ENCODE measurements at places on chromosomes 2 and 18. TPM values are rescaled to one million over a fixed set of nuclear protein-coding genes. Genes with fewer than 3 reads are reported as not detected.

COLEC11 gene
- 40.1 TPM for total RNA-seq

COL4A4 gene
- 2.1 TPM for total RNA-seq

LHCGR gene
- not detected for total RNA-seq

DNA sequence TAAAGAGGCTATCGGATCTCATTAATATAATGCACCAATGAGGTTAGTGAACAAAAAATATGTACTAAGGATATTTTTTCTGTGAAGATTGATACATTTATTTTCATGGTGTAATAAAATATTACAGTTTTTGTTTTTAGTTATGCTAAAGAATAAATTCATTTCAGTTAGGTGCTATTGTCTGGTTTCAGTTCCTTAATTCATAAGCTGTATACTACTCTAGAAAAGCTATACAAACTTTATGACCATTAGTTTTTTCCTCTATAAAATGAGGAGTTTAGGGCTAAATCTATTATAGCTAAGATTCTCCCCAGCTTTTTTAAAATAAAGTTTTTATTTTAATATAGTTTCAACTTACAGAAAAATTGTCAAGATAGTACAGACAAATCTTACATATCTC, 1311.7 kb upstream of the NXPH2 start:
- no peak for DNase-seq

- no peak for DNase-seq
Observed at GRCh38 chr18:39513186-39513585, 1947.6 kb upstream of the CELF4 start.

DNA sequence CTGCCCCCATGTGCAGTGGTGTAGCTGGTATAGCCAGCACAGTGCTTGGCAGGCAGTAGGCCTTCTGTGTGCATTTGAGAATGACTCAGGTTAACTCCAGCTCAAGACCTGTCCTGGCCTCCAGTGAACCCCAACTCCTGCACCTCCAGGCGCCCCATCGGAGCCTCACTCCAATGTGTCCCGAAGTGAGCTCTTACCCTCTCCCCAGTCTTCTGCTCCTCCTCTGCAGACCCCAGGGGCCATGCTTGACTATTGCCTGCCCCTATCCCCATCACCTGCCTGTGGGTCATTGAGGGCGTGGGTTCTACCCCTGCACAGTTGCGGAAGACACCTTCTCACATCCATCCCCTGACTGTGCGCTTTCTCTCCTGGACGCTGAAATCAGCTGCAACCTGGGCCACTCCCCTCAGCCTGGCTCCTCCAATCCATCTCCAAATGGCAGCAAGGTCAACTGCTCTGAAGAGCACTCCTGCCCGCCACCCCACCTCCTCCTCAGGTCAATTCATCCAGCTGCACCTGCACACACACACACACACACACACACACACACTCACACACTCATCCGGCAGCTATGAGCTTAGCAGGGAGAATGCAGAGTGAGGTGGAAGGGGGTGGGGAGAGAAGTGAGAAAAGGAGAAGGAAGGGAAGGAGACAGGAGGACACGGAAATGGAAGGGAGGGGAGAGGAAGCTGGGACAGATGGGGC, 130.3 kb upstream of the GLI2 start:
- no peak for DNase-seq

GRCh38 chr2:186842373-186842772, 6.6 kb downstream of the ZSWIM2 start:
- no peak for DNase-seq

GRCh38 chr2:44951714-44952113, 10.2 kb downstream of the SIX3 start:
- DNase-seq, result no peak

DNA sequence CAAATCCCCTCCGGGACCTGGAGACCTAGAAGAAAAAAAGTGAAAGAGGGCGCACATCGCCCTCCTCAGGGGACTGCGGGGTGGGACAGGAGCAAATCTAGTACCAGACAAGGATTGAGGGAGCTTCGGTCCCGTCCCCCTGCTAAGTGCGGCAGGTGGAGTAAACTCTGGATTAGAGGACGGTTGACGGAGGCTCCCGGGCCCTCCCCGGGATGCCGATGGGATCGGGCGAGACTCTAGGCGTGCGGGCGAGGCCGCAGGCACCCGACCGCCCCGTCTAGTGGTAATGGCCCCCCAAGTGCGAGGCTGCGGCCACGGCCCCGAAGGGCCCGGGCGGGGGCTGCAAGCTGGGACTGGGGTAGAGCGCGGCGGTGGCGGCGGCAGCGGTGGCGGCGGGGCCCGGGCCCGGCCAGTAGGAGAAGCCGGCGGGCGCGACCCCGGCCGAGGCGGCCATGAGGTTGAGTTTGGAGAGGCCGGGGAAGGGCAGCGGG, 3.5 kb downstream of the FEV start:
- no peak for DNase-seq

GRCh38 chr2:36266536-36267121, 88.9 kb upstream of the CRIM1 start:
- DNase-seq, result no peak

DNA sequence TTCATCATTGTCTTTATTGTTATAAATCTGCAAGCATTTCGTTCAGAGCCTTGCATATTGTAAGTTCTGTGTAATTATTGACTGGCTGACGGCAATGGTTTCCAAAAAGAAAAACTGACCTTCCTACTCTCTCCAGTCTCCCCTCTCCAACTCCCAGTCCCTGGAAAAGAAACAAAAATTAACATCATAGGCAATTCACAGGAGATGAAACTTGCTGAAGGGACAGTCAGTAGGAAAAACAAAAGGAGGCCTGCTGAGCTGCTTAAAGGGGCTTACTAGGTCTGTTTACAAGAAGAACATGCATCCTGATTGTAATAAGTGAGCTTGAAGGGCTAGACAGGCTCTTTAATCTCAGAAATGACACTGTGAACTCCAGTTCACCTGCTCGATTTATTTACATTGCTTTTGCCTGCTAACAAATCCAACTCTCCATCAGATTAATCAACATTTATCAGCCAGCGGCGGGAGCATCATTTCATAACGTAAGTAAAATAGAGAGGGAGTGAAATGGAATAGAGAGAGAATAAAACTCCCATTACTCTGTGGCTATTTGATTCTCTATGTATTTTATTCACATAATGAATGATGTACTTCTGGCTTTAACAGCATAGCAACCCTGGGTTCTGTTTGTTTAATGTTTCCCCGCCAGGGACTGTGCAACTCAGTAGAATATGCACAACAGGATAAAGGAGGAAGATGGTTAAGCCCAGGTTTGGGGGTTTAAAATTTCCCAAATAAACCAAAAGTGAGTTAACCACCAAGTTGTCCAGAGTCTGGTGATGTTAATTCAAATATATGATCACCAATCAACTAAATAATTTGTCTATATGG, 256.7 kb upstream of the SETBP1 start:
- DNase-seq, result no peak

- DNase-seq, result no peak
Observed at GRCh38 chr2:28101123-28101522, 210.6 kb downstream of the BABAM2 start.

GRCh38 chr2:148279216-148279615, 258.3 kb downstream of the MBD5 start:
- no peak for DNase-seq

DNA sequence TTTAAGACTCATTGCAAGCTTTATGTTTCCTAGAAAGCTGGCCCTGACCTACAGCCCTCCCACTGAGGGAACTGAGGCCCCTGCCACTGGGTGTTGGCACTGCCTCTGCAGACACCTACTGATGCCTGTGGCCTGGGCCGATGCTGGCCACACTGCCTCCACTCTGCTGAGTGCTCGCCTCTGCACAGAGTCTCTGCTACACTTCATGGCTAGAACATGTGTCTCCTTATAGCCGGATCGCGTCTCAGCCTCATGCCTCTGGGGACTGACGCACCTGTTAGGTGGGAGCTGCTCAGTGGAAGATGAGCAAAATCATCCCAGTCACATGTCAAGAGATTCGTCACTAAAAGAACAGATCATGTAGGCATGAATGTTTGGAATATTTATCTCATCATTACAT, 108.7 kb downstream of the RGPD3 start:
- no peak for DNase-seq

DNA sequence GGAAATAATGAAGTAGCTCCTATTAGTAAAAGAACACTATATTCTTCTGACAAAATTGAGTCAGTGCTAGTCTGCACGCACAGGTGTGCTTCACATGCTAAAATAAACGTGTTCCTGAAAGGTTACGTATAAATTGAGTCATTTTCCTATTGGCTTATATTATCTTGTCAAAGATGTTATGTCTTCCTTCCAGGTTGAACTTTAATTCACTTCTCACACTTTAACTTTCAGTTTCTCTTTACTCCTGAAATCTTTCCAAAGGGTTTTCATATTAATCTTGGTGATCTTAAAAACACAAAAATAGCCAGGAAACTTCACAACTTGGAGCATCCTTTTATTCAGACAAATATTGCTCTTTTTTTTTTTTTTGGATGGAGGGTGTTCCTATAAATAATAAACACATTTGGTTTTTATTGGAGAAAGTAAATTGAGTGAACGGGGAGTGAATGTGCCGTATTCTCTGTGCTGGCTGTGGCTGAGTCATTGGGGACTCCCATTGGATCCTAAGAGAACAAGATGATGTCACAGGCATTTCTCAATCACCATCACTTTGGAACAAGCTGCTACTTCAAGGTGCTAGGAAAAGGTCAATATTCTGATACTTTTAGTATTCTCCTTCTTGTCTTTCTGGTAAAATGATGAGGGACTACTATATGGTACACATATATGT, 150.2 kb upstream of the SPATS2L start:
- peak; percentile 50 for DNase-seq

DNA sequence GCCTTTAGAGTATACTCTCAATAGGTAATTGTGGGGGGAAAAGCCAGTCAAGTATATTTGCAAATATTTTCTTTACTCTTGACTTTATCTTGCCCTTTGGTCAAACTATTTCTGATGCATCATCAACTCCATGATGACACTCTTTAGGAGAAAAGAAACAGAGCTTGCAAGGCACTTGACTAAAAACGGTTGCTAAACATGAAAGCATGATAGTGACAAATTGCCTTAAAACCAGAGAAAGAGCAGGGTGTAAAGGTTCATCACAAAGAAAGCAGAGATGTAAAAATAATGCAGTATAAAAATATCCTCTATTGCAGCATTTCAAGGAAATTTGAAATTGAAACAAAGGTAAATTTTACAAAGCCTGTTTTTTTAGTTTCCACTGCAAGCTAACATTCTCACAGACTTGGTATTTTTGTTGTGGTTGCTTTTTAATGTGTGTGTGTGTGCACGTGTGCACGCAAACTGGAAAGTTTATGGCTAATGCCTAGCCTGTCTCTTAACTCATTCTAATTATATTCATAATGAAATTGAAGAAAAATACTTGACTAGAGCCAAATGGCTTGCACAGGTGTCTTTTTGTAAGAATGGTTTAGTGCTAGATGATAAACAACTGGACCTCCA, 503.6 kb downstream of the ARHGAP15 start:
- DNase-seq, result no peak

DNA sequence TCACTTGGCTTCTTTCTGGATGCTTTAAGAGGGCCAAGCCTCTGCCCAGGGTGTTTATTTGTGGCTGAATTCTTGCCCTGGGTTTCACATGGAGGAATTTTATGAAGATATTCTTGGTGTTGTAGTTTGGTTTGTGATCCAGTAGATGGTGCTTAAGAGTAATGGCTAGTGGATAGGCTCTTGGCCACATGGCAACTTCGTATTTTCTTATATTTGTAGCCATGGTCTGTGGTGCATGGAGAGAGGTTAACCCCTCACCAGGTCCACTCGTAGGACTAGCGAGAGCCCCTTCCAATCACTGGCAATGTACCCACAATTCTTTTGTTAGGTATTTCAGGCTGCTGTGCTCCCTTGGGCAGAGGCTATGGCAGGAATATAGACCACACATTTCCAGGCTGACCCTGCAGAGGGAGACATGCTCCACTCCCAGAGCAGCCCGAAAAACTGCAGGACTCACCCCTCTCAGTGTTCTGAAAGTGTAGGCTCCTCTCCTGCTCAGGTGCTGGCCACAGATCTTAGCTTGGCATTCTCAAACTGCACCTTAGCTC, 582.1 kb upstream of the SETBP1 start:
- no peak for DNase-seq

GRCh38 chr2:158973116-158973956, 4.9 kb downstream of the TANC1 start:
- no peak for DNase-seq

DNA sequence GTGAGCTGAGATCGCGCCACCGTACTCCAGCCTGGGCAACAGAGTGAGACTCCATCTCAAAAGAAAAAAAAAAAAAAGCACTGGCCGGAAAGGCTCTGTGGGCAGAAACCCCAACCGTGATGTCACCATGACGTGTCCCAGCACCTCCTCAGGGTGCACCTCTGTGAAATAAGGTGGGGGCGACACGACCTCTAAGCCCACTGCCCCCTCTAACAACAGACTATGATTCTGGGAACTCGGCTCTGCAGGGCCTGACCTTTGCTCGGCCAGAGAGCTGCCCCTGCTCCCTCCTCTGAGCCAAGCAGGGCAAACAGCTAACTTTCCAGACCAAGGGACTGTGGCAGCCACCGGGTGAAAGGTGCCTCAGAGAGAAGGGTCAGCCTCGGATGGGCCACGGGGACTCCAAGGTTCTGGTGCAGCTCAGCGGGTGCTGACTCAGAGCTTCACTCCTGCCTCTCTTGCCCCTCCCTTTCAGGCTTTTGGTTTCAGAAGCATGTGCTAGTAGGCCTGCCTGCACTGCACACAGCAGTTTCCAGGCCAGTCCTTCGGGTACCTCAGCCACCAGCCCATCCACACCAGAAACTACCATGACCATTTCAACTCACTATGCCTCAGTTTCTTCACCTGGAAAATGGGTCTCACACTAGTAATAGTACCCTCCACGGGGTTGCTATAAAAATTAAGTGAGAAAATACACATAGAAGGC, 8.0 kb downstream of the TMBIM1 start:
- DNase-seq, result peak; percentile 82

DNA sequence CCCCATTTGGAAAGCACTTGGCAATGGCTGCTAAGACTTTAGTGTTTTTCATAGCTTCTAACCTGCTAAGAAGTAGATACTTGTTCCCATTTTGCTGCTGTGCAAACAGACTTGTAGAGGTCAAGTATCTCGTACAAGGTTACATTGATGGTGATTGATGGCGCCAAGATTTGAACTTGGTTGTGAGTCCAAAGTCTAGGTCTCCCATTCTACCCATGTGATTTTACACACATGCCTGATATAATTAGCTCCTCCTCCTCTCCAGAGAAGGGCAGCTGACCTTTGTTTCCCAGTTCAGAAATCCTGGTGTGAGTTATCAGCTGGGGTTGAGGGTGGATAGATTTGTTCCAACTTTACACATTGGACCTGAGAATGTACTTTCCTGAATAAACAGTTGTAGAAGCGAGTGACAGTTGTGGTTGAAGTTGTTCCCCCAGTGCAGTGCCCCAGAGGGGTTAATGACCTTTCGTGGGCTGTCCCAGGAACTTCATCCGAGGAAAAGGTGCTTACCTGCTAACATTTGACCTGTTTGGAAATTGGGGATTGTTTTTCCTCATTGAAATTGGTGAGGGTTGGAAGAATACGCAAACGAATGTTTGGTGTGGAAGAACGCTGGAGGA, 10.4 kb downstream of the TCF7L1 start:
- peak; percentile 85 for DNase-seq

Measured in left lobe of liver (tissue), 2 donors.